Activated CD4-positive, alpha-beta T cell treated with anti-CD3 and anti-CD28 coated beads, Interleukin-2, amount 10 ng/mL, durations not matched to agents 7 days and 5 days (primary cell): ENCODE measurements at places on chromosomes 1 and 21. TPM values are rescaled to one million over a fixed set of nuclear protein-coding genes. Genes with fewer than 3 reads are reported as not detected.
A peak's percentile ranks its signal among the peaks of the same experiment; 100 is the strongest.

DNA sequence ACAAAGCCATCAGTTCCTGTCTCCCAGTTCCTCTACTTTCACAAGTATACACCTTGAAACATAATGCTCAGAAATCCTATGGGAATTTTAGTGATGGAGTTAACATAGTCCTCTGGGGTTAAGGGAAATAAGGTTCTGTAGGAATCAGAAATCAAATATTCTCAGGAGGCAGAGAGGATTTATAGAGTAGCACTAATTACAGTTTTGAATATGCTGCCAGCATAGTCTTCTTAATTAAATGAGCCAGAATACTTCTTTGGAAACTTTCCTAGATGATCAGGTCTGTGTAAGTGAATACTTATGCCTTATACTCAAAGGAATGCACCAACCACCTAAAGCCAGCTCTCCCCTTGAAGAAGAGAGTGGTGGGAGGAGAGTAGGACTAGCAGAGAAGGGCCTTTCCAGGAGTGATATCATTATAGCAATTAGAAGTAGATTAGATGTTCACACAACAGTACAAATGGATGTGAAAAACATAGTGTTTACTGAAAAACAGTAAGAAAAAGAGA, 31.4 kb upstream of the DIRAS3 start:
- H3K4me3 ChIP-seq, result no peak overlapping the region
- H3K27me3 ChIP-seq, result no peaks in the 10 kb centered on the region
- H3K4me1 ChIP-seq, result no peaks in the 10 kb centered on the region
- H3K27ac ChIP-seq, result no peak overlapping the region
- no peaks in the 10 kb centered on the region for H3K36me3 ChIP-seq

DNA sequence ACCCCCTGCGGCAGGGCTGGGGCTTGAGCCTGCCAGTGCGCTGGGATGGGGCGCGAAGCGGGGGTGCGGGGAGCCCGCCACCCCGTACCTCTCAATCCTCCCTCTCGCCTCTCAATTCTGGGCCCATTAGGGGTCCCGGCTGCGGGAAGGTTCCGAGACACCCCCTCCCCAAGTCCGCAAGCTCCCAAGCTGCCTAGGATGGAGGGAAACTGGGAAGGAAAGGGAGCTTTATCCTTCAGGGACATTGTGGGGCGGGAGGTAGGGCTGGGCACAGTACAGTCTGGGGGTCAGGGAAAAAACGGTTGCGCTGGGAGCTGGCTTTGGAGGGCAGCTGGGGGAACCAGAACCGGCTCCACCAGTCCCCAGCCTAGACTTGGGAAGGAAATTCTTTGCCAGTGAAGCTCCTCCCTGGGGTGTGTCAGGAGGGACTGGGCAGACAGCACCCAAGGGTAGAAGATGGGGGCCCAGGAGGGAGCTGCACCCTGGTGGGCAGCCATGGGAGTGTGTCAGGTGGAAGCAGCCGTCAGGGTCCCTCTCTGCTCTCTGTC, 904 bp downstream of the GJB3 start:
- peaks cover 3% of the 10 kb centered on the region for H3K4me1 ChIP-seq
- DNase-seq, result no peak
- no peak overlapping the region for H3K27ac ChIP-seq
- no peak overlapping the region for H3K4me3 ChIP-seq
- peaks cover 41% of the 10 kb centered on the region for H3K27me3 ChIP-seq

- no peak overlapping the region for H3K27ac ChIP-seq
- H3K4me1 ChIP-seq, result peaks cover 4% of the 10 kb centered on the region
- no peak overlapping the region for H3K4me3 ChIP-seq
- no peak for DNase-seq
These were observed 3.7 kb downstream of the BRINP3 start for GRCh38 chr1:190474010-190474409.

DNA sequence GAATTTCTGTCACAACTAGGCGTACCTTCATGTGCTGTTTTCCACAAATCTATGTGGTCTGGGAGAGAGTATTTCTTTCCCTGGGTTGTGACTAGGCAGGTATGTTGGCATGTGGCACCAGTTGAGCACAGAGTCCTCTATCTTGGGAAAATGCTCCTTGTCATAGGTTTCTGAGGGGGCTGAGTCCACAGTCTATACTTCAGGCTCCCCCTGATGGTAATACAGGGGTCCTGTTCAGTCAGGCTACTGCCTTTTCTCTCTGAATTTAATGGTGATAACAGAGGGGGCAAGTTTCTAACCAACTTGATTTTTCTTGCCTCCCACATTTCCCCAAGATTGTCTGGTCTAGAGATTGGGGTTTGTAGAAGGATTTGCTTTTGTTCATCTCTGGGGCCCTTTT, 35.8 kb downstream of the VANGL1 start:
- H3K4me3 ChIP-seq, result no peak overlapping the region
- H3K27me3 ChIP-seq, result no peaks in the 10 kb centered on the region
- no peak for DNase-seq
- H3K27ac ChIP-seq, result no peak overlapping the region
- peaks cover 2% of the 10 kb centered on the region for H3K4me1 ChIP-seq

GRCh38 chr1:173581383-173582079, 21.3 kb downstream of the SLC9C2 start:
- peaks cover 4% of the 10 kb centered on the region for H3K4me1 ChIP-seq
- H3K27ac ChIP-seq, result no peak overlapping the region
- H3K27me3 ChIP-seq, result peaks cover 24% of the 10 kb centered on the region
- no peaks in the 10 kb centered on the region for H3K36me3 ChIP-seq
- no peak overlapping the region for H3K4me3 ChIP-seq

DNA sequence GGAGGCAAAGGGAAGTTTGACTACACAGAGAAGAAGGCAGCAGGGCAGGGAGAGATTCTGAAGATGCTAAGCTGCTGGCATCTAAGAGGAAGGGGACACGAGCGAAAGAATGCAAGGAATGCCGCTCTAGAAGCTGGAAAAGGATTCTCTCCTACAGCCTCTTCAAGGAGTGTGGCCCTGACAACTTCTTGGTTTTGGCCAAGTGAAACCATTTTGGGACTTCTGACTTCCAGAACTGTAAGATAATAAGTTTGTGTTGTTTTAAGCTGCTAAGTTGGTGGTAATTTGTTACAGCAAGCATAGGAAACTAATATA, 28.5 kb downstream of the MGST3 start:
- no peaks in the 10 kb centered on the region for H3K27me3 ChIP-seq
- H3K27ac ChIP-seq, result no peak overlapping the region
- DNase-seq, result no peak

- H3K36me3 ChIP-seq, result no peaks in the 10 kb centered on the region
- no peak for DNase-seq
- H3K4me1 ChIP-seq, result no peaks in the 10 kb centered on the region
- H3K27me3 ChIP-seq, result no peaks in the 10 kb centered on the region
- no peak overlapping the region for H3K27ac ChIP-seq
These were observed 673.1 kb downstream of the SMYD3 start for GRCh38 chr1:245834002-245834401.

GRCh38 chr1:200248541-200248940, 161.3 kb downstream of the ZNF281 start:
- no peak overlapping the region for H3K27ac ChIP-seq
- H3K4me3 ChIP-seq, result no peak overlapping the region
- H3K36me3 ChIP-seq, result no peaks in the 10 kb centered on the region
- DNase-seq, result no peak
- H3K4me1 ChIP-seq, result peaks cover under 1% of the 10 kb centered on the region

GRCh38 chr1:160789702-160790611, 6.0 kb upstream of the LY9 start:
- no peak overlapping the region for H3K4me3 ChIP-seq
- peaks cover 2% of the 10 kb centered on the region for H3K27me3 ChIP-seq
- H3K36me3 ChIP-seq, result no peaks in the 10 kb centered on the region
- DNase-seq, result no peak
- H3K27ac ChIP-seq, result no peak overlapping the region

GRCh38 chr1:41242342-41243078, 404 bp upstream of the SCMH1 start:
- H3K4me3 ChIP-seq, result peak overlapping the region; percentile 75
- peak; percentile 10 for DNase-seq
- peak overlapping the region; percentile 63 for H3K27ac ChIP-seq
- H3K4me1 ChIP-seq, result peaks cover 30% of the 10 kb centered on the region
- H3K27me3 ChIP-seq, result peaks cover 1% of the 10 kb centered on the region

- peak; percentile 79 for DNase-seq
- peak overlapping the region; percentile 27 for H3K27ac ChIP-seq
- peaks cover 8% of the 10 kb centered on the region for H3K4me1 ChIP-seq
- H3K27me3 ChIP-seq, result peaks cover 4% of the 10 kb centered on the region
- no peak overlapping the region for H3K4me3 ChIP-seq
- no peaks in the 10 kb centered on the region for H3K36me3 ChIP-seq
These were observed 22.9 kb upstream of the LDLRAP1 start for GRCh38 chr1:25520446-25521061.

DNA sequence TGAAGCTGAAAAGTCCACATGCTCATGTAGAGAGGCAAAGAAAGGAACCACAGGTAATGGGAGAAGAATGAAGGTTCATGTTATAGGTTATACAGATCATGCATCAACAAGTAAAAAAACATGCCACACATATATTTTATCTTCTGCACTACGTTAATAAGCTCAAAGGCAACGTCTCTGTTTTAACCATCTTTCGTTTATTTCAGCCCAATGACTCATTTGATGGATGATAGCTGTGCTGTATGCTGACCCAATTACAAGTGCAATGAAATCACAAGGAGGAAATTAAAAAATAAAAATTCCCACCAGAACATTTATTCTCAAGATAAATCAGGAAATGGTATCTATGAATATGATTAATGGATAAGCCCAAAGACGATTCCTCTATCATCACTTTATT, 24.6 kb downstream of the XCL1 start:
- H3K4me3 ChIP-seq, result no peak overlapping the region
- no peak overlapping the region for H3K27ac ChIP-seq
- H3K27me3 ChIP-seq, result peaks cover 17% of the 10 kb centered on the region
- H3K4me1 ChIP-seq, result no peaks in the 10 kb centered on the region
- H3K36me3 ChIP-seq, result no peaks in the 10 kb centered on the region

GRCh38 chr1:220882061-220882891, 3.0 kb downstream of the HLX start:
- peaks cover 66% of the 10 kb centered on the region for H3K27me3 ChIP-seq
- H3K4me1 ChIP-seq, result peaks cover 28% of the 10 kb centered on the region
- H3K27ac ChIP-seq, result no peak overlapping the region
- H3K4me3 ChIP-seq, result no peak overlapping the region
- DNase-seq, result no peak

DNA sequence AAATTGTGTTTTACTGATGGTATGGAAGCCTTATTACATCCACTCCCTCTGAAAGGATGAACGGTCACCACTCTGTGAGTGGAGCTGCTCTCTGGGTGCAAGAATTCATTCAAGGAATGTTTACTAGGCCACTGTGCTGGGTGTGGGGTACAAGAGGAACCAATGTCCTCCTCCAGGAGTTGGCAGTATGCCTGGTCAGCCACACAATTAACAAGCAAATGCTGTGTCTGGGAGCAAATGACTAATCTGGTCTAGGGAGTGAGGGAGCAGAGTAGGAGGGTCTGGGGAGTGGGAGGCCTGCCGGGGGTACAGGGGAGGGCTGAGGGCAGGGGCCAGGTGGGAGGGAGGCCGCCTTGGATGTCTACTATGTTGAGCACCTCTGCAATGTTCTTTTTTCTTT, 27.2 kb upstream of the TDRD10 start:
- DNase-seq, result no peak
- H3K27ac ChIP-seq, result no peak overlapping the region
- no peak overlapping the region for H3K4me3 ChIP-seq

- H3K27ac ChIP-seq, result no peak overlapping the region
- H3K27me3 ChIP-seq, result no peaks in the 10 kb centered on the region
- H3K36me3 ChIP-seq, result peaks cover 21% of the 10 kb centered on the region
- no peak overlapping the region for H3K4me3 ChIP-seq
- DNase-seq, result no peak
- peaks cover 3% of the 10 kb centered on the region for H3K4me1 ChIP-seq
These were observed 41.5 kb downstream of the CHIA start for GRCh38 chr1:111332190-111332589.

DNA sequence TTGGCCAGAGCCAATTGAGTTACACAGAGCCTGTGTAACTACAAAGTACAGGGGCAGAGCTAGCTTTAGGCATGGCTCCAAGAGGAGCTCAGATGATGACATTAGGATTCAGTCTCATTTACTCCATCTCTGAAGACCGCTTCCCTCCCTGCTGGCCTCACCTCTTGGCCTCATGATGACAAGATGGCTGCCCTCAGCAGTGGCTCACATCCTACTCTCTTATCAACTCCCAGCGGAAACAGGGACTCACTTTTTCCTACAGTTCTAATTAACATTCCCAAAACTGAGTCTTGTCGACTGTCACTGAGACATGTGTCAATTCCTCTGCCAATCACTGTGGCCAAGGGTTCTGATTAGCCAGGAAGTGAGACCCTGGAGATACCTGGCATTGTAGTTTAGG, 59.4 kb upstream of the ECE1 start:
- peaks cover 5% of the 10 kb centered on the region for H3K27me3 ChIP-seq
- DNase-seq, result no peak
- H3K4me3 ChIP-seq, result no peak overlapping the region
- no peaks in the 10 kb centered on the region for H3K4me1 ChIP-seq
- H3K27ac ChIP-seq, result no peak overlapping the region

GRCh38 chr21:42668298-42668992, 15.0 kb downstream of the PDE9A start:
- H3K36me3 ChIP-seq, result no peaks in the 10 kb centered on the region
- H3K4me1 ChIP-seq, result peaks cover 6% of the 10 kb centered on the region
- H3K27ac ChIP-seq, result no peak overlapping the region
- no peak overlapping the region for H3K4me3 ChIP-seq
- H3K27me3 ChIP-seq, result no peaks in the 10 kb centered on the region

DNA sequence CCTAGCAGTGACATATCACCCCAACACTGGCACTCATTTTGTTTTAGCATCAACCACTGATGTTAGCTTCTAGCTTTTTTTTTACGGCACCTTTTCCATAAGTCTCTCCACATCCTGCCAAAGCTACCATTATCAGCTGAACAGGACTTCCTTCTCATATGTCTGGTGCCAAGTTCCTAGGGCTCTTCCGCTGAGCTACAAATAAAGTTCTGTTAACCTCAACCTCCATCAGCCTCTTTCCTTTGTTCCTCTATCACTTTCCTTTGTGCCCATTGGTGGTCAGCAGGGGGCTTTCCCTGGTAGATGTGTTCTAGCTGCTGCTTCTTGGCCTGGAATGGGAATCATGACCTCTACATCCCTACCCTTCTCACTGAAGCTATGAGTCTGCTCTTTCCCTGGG, 163.8 kb downstream of the FAF1 start:
- H3K4me1 ChIP-seq, result no peaks in the 10 kb centered on the region
- peaks cover 6% of the 10 kb centered on the region for H3K36me3 ChIP-seq
- DNase-seq, result no peak
- H3K27ac ChIP-seq, result no peak overlapping the region

GRCh38 chr1:33165209-33165608, 16.6 kb downstream of the TRIM62 start:
- no peak overlapping the region for H3K27ac ChIP-seq
- no peaks in the 10 kb centered on the region for H3K4me1 ChIP-seq
- DNase-seq, result no peak
- H3K4me3 ChIP-seq, result no peak overlapping the region
- no peaks in the 10 kb centered on the region for H3K27me3 ChIP-seq
- H3K36me3 ChIP-seq, result peaks cover 8% of the 10 kb centered on the region

GRCh38 chr1:208216062-208216461, 28.1 kb downstream of the PLXNA2 start:
- no peak for DNase-seq
- H3K27me3 ChIP-seq, result peaks cover 15% of the 10 kb centered on the region
- H3K27ac ChIP-seq, result no peak overlapping the region
- H3K36me3 ChIP-seq, result no peaks in the 10 kb centered on the region
- no peaks in the 10 kb centered on the region for H3K4me1 ChIP-seq

The CASZ1 gene
- 9.8 TPM for total RNA-seq

The CLCA1 gene
- not detected for total RNA-seq

The RGS8 gene
- not detected for total RNA-seq

The MX2 gene
- total RNA-seq, result 117 TPM

The ST6GALNAC3 gene
- 0.02 TPM for total RNA-seq

The CLCA4 gene
- not detected for total RNA-seq
